ENCODE measurements at places on chromosomes 1 and 21. TPM values are rescaled to one million over a fixed set of nuclear protein-coding genes. Genes with fewer than 3 reads are reported as not detected.

Gene HLX
- 4.3 TPM for total RNA-seq

Gene SLAMF6
- not detected for total RNA-seq

Gene BLACAT1
- total RNA-seq = under 0.01 TPM

Gene TRIM17
- total RNA-seq = not detected

DNA sequence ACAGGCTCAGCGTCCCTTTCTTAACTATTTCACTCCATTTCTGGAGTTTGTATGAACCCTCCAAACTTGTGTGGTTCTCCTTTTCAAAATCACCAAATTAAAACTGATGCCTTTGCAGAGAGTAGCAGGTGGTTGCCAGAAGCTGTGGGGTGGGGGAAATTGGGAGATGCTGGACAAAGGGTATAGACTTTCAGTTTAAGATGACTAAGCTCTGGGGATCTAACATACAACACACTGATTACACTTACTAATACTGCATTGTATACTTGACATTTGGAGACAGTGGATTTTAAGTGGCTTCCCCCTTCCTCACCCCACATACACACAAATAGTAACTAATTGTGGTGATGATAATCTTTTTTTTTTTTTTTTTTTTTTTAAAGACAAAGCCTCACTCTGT, 11.1 kb upstream of the SCYL3 start:
- DNase-seq = no peak

DNA sequence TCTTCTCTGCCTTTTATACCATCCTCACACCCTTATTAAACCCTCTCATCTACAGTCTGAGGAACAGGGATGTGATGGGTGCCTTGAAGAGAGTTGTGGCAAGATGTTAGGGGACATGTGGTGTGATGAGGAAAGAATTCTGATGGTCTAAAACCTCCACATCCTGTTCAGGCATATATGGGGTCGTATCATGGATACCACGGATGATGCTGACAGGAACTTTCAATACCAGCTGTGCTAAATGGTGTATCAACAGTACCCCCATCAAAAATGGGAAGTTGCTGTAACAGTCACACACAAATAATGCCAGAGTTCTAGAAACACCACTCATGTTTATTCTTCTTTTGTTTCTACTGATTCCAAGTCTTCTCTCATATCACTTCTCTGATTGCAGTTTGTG, 12.9 kb downstream of the OR2T6 start:
- no peak for DNase-seq

DNA sequence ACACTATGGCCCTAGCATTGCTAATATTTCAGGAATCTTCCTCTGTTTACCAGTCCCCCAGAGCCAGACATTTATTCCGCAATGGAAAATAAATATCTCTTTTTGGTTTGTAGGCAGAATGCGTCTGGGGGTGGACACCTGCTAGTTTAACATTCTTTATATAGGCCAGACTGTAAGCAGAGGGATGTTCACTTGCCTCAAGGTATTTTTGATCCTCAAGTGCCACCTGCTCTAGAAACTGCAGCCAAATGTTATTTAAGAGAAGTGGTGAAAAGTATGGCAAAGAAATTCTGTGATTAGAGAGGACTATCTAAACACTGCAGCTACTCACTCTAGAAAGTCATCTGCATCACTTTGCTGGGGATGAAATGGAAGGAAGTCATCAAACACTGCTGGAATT, 164.7 kb downstream of the NEGR1 start:
- no peak for DNase-seq

GRCh38 chr1:17795081-17795809, 40.1 kb downstream of the ACTL8 start:
- no peak for DNase-seq

GRCh38 chr21:33123374-33124123, 53.6 kb downstream of the OLIG1 start:
- DNase-seq = no peak

DNA sequence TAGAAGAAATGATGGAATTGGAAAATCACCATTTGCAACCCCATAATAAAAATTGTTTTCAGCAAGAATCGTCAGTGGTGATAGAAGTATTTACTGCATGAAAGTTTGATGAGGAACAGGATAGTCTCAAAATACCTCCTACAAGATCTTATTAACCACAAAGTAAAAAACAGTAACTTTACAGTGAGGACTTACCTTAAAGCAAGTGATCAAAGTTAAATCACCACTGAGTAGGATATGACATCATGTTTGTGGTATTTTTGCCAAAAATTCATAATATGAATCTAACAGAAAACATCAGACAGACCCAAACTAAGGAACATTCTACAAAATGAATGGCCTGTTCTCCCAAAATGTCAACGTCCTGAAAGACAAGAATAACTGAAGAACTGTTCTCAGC, 19.9 kb downstream of the ALDH9A1 start:
- DNase-seq = no peak

- no peak for DNase-seq
These were observed 28.9 kb downstream of the CNST start for GRCh38 chr1:246595146-246595545.

- no peak for DNase-seq
These were observed 81.1 kb upstream of the PGBD5 start for GRCh38 chr1:230507236-230507635.

- DNase-seq = no peak
These were observed at the start of gene HES2 for GRCh38 chr1:6419804-6420453. Gene HES2 (minus strand): TSS chr1:6419919. CDS start chr1:6419820, 99 bp downstream.

DNA sequence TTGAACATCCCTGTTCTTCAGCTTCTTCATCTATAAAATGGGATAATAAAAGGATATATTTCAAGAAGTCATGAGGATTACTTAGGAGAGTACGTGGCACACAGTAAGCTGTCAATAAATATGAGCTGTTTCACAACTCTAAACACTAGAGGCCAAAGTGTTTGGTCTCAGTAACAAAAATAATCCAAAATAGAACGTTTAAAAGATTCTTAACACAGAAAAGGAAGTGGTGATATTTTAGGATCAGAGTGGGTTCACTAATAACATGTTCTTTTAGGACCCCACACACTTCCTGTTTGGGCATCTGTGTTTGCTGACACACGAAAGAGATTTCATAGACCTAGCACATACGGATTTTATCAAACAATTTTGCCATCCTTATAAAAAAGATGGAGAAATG, 32.9 kb downstream of the TNFSF18 start:
- no peak for DNase-seq

- DNase-seq = no peak
These were observed 177.2 kb downstream of the NFIA start for GRCh38 chr1:61259379-61260148.

- peak; percentile 55 for DNase-seq
These were observed 23.4 kb upstream of the ABCG1 start for GRCh38 chr21:42195378-42196031.

- peak; percentile 7 for DNase-seq
These were observed 55.0 kb downstream of the NTMT2 start for GRCh38 chr1:170200621-170201397.

GRCh38 chr21:15566703-15567102, 163.1 kb upstream of the USP25 start:
- no peak for DNase-seq

GRCh38 chr1:43706598-43707189, 642 bp upstream of the ST3GAL3 start:
- DNase-seq = no peak

DNA sequence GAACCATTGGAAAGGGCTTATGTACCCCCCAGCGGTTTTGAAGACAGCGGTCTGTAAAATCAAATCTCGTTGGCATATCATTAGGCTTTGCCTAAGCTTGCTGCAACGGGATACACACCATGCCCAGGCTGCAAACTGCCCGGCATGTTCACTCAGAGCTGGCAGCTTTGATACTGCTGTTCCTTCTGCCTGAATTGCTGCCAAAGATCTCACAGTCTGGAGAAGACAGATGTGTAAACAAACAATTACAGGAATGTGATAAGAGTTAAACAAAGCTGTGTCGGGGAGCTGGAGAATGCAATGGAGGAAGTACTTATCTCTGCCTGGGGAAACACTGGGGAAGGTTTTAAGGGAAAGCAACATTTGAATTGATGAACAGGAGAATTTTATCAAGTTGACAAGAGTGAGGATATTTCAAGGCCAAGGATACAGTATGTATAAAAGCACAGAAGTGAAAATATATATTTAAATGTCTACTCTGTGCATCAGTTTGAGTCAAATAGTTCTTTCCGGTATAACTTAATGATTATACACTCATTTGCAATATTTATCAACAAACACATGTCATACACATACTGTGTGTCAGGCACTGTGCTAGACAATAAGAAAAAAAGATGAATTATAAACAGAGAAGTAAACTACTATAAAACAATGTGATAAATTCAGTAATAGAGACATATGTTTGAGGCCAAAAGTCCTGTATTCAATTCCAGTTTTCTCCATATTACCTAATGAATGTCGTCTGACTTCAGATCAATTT, 29.9 kb downstream of the CHML start:
- DNase-seq = peak; percentile 60

All from IMR-90 (cell line).